ENCODE measurements at places on chromosomes 2 and 18. TPM values are rescaled to one million over a fixed set of nuclear protein-coding genes. Genes with fewer than 3 reads are reported as not detected.

Gene ELP2
- total RNA-seq = 86.0 TPM

Gene ANXA4
- total RNA-seq = 31.0 TPM

Gene MDH1B
- 0.25 TPM for total RNA-seq

Gene SLC4A3
- 0.54 TPM for total RNA-seq

Gene ARMC9
- total RNA-seq = 15.1 TPM

Gene COA5
- 32.7 TPM for total RNA-seq

Gene TMEM247
- not detected for total RNA-seq

Gene CD8A
- not detected for total RNA-seq

GRCh38 chr2:217477583-217477982, 525.2 kb downstream of the TNS1 start:
- no peaks in the 10 kb centered on the region for H3K36me3 ChIP-seq
- H3K4me1 ChIP-seq = peaks cover 9% of the 10 kb centered on the region
- no peak overlapping the region for H3K27ac ChIP-seq

DNA sequence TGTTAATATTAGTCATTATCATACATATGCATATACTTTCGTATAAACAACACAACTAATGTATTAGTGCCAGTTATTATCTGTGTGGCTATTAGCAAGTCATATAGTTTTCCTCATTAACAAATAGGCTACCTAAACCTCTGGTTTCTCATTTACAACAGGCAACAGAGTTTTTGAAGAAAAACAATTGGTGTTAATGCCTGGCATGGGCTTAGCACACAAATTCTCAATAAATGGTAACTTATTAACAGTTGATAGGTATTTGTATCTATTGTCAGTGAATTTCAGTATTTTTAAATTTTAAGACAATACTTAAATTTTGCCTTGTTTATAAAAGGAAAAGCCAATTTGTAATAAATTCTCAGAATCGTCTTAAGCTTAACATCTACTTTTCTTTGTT, 182.5 kb downstream of the PMAIP1 start:
- no peak overlapping the region for H3K4me3 ChIP-seq
- no peak overlapping the region for H3K27ac ChIP-seq
- H3K4me1 ChIP-seq = no peaks in the 10 kb centered on the region
- H3K36me3 ChIP-seq = no peaks in the 10 kb centered on the region

DNA sequence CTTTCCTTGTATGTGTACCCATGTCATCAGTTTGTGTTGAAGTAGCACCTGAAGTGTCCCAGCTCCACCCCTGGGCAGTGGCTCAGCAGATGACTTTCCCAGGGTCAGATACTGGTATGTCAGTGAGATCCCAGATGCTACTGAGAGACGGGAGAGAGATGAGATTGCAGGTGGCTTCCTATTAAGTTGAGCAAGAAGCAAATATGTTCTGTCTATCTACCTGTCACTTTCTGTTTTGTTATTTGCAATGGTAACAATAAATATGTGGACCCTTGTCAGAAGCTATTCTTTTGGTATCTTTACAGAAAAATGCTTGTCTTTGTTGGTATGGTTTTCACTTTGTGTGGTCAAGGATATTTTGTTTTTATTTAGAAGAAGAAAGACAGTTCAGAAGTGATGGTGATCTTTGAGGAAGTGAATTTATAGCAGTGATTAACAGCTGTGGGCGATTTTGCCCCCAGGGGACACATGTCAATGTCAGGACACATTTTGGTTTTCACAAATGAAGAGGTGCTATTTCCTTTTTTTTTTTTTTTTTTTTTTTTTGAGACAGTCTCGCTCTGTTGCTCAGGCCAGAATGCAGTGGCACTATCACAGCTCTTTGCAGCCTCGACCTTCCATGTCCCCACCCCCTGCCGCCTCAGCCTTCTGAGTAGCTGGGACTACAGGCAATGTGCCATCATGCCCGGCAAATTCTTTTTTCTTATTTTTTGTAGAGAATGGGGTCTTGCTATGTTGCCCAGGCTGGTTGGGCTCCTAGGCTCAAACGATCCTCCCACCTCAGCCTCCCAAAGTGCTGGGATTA, 21.4 kb downstream of the MGAT5 start:
- DNase-seq = no peak
- no peaks in the 10 kb centered on the region for H3K27me3 ChIP-seq
- 0 out of 2 replicates have a peak, but pooled peaks cover 3% of the 10 kb centered on the region for H3K4me1 ChIP-seq
- H3K36me3 ChIP-seq = no peaks in the 10 kb centered on the region

GRCh38 chr2:101361121-101361520, 26.2 kb downstream of the CREG2 start:
- H3K27ac ChIP-seq = no peak overlapping the region
- H3K36me3 ChIP-seq = no peaks in the 10 kb centered on the region
- H3K4me3 ChIP-seq = no peak overlapping the region
- no peak for DNase-seq
- H3K4me1 ChIP-seq = peaks cover 10% of the 10 kb centered on the region
- H3K27me3 ChIP-seq = no peaks in the 10 kb centered on the region

GRCh38 chr2:120568089-120568974, 167.3 kb upstream of the GLI2 start:
- H3K36me3 ChIP-seq = no peaks in the 10 kb centered on the region
- no peak for DNase-seq
- H3K27ac ChIP-seq = no peak overlapping the region
- no peaks in the 10 kb centered on the region for H3K27me3 ChIP-seq
- H3K4me3 ChIP-seq = no peak overlapping the region
- H3K4me1 ChIP-seq = no peaks in the 10 kb centered on the region

DNA sequence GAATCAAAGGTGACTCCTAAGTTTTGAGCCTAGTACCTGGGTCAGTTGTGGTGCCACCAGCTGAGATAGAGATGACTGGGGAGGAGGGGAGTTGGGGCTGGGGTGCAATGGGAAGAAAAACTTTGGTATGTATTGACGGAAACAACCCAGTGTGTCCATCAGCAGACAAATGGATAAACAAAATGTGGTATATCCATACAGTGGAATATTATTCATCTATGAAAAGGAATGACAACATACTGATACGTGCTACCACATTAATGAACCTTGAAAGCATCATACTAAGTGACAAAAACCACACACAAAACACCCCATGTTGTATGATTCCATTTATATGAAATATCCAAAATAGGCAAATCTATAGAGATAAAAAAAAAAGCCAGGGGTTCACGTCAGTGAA, 41.1 kb upstream of the GPR155 start:
- H3K36me3 ChIP-seq = no peaks in the 10 kb centered on the region
- H3K4me1 ChIP-seq = 0 out of 2 replicates have a peak, but pooled peaks cover 3% of the 10 kb centered on the region
- DNase-seq = no peak
- H3K4me3 ChIP-seq = no peak overlapping the region
- H3K27me3 ChIP-seq = peaks cover 16% of the 10 kb centered on the region

GRCh38 chr2:188077757-188078156, 213.9 kb upstream of the GULP1 start:
- DNase-seq = no peak
- no peak overlapping the region for H3K27ac ChIP-seq
- H3K4me3 ChIP-seq = no peak overlapping the region
- H3K27me3 ChIP-seq = 0 out of 2 replicates have a peak, but pooled peaks cover 3% of the 10 kb centered on the region

DNA sequence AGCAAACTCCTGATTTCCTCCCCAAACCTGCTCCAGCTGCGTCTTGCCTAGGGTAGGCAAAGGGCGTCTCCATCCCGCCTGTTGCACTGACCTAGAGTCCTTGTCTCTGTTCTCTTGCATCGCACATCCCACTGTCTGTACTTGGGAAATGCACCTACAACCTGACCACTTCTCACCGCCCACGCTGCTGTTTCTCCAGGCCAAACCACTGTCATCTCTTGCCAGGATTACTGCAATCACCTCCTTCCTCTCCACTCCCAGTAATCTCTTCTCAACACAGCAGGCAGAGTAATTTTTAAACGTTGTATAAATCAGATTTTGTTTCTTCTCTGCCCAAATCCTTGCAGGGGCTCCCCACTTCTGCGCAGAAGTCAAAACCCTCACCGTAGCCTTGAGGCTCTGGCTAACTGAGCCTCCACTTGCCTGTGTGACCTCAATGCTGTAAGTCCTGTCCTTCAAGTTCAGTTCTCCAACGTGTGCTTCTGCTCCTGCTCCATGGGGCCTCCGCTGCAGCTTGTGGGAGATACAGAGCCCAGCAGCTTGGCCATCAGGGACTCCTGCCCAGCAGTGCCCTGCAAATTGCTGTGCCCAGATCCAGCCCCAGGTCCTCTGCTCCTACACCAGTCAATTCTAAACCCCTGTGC, 27.7 kb upstream of the SEMA4C start:
- DNase-seq = peak; percentile 44
- H3K36me3 ChIP-seq = no peaks in the 10 kb centered on the region
- H3K4me3 ChIP-seq = no peak overlapping the region
- no peaks in the 10 kb centered on the region for H3K27me3 ChIP-seq
- H3K4me1 ChIP-seq = no peaks in the 10 kb centered on the region

GRCh38 chr2:17303521-17303920, 214.7 kb downstream of the RAD51AP2 start:
- no peaks in the 10 kb centered on the region for H3K36me3 ChIP-seq
- no peaks in the 10 kb centered on the region for H3K27me3 ChIP-seq
- H3K27ac ChIP-seq = no peak overlapping the region
- peaks cover 22% of the 10 kb centered on the region for H3K4me1 ChIP-seq
- peak; percentile 23 for DNase-seq
- H3K4me3 ChIP-seq = peak overlapping the region; percentile 13

DNA sequence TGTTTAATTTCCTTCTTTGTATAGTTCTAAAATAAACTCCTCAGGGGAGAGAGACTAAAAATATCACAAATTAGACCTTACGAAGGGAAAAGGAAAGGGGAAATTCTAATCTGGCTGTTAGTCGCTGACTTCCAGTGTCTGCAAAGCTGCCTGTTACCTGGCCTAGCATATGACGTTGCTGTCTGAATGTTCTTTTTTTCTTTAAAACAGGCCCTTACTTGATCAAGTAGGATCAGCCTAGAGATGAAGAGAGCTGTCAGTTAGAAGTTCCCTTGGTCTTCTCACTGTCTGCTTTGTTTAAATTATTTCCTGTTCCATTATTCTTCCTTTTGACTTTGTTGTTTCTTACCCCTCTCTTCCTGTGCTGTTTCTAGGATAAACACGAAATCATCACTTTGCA, 11.2 kb downstream of the NCK2 start:
- no peak for DNase-seq
- H3K27me3 ChIP-seq = no peaks in the 10 kb centered on the region
- H3K4me1 ChIP-seq = no peaks in the 10 kb centered on the region
- no peaks in the 10 kb centered on the region for H3K36me3 ChIP-seq
- H3K27ac ChIP-seq = no peak overlapping the region
- no peak overlapping the region for H3K4me3 ChIP-seq

DNA sequence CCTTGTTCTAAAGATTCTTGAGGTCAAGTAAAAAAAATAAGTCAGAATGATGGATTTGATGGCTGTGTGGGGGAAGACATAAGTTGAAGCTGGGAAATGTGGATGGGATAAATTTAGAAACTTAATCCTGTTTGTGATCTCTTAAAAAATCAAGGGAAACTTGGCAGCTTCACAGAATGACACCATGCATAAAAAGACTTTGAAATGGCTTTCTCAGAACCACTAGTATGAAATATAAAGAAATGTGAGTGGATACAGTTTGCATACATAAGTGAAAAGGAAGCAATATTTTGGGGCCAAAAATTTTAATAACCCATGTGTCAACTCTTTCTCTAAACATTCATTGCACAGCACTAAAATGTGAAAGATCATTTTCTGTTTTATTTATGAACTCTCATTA, 21.7 kb downstream of the CDH19 start:
- H3K4me1 ChIP-seq = no peaks in the 10 kb centered on the region
- no peak overlapping the region for H3K4me3 ChIP-seq
- H3K27ac ChIP-seq = no peak overlapping the region
- no peaks in the 10 kb centered on the region for H3K36me3 ChIP-seq
- DNase-seq = no peak
- no peaks in the 10 kb centered on the region for H3K27me3 ChIP-seq

- peaks cover 27% of the 10 kb centered on the region for H3K27me3 ChIP-seq
- no peaks in the 10 kb centered on the region for H3K4me1 ChIP-seq
- no peak overlapping the region for H3K27ac ChIP-seq
- H3K36me3 ChIP-seq = no peaks in the 10 kb centered on the region
- DNase-seq = no peak
These were observed 6.3 kb downstream of the ALPG start for GRCh38 chr2:232412986-232413385.

DNA sequence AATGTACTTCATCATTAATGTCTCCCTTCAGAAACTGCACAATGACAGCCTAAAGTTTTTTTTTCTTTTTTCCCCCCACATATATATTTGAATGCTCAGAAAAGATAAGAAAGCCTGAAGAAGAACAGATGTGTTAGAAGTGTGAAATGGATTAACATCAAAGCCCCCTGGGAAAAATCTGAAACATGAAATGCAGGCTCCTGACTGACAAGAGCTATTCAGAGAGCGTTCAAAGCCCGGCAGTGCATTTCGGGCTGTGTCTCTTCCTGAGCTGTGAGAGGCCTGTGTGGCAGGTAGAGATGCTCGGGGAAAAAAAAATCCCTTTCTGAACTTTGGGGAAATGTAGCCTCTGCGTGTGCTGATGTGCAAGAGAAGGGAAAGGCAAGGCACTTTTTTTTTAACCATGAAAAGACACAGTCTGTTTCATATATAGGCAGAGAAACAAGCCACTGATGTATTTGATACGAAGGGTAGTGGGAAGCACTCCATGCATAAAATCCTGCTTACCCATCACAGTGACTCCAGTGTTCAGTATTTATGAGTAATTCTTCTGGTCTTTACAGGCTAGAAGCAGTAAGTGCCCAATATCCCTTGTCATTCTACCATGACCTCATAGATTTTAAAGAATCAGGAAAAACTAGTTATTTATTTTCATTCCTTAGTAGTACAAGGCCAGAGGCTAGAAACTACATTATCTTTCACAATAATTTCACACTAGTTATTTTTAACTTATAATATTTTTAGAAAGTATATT, 1574.2 kb upstream of the PIK3C3 start:
- H3K4me3 ChIP-seq = no peak overlapping the region
- peaks cover 30% of the 10 kb centered on the region for H3K4me1 ChIP-seq
- no peaks in the 10 kb centered on the region for H3K36me3 ChIP-seq
- peak overlapping the region; percentile 68 for H3K27ac ChIP-seq

DNA sequence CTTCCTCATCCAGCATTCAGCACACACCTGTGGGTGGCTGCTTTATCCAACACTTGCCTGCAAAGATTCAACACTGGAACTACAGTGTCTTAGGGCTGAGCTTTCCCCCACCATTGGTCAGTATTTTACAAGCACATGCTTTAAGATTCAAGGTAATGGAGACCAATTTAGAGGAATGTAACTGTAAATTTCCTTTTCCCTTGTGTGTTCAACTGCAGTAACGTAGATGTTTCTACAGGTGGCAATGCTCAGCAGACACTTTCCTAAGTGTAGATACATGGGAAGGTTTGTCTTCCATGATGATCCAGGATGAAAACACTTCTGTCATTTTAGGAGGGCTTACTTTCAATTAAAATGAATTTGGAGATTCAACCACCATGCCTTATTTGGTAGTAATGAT, 143.6 kb upstream of the PXDN start:
- no peaks in the 10 kb centered on the region for H3K4me1 ChIP-seq
- H3K27ac ChIP-seq = no peak overlapping the region
- H3K4me3 ChIP-seq = no peak overlapping the region
- 0 out of 2 replicates have a peak, but pooled peaks cover 3% of the 10 kb centered on the region for H3K27me3 ChIP-seq
- DNase-seq = peak; percentile 38

GRCh38 chr2:32865399-32866068, 81.2 kb upstream of the LTBP1 start:
- DNase-seq = peak; percentile 97
- no peaks in the 10 kb centered on the region for H3K27me3 ChIP-seq
- H3K4me1 ChIP-seq = peaks cover 34% of the 10 kb centered on the region
- H3K4me3 ChIP-seq = peak overlapping the region; percentile 45

- no peaks in the 10 kb centered on the region for H3K4me1 ChIP-seq
- H3K27ac ChIP-seq = no peak overlapping the region
- H3K27me3 ChIP-seq = peaks cover 11% of the 10 kb centered on the region
- H3K36me3 ChIP-seq = no peaks in the 10 kb centered on the region
These were observed 71.2 kb upstream of the TMEM200C start for GRCh38 chr18:5966514-5966913.

GRCh38 chr2:222535477-222535876, 111.1 kb downstream of the SGPP2 start:
- no peak overlapping the region for H3K4me3 ChIP-seq
- H3K27me3 ChIP-seq = peaks cover 15% of the 10 kb centered on the region
- no peak overlapping the region for H3K27ac ChIP-seq
